Liver (tissue), 10 donors: ENCODE measurements at places on chromosomes 12 and 14. TPM values are rescaled to one million over a fixed set of nuclear protein-coding genes. Genes with fewer than 3 reads are reported as not detected.

- no peak overlapping the region for H3K4me3 ChIP-seq
- no peak overlapping the region for H3K27ac ChIP-seq
- H3K36me3 ChIP-seq = no peaks in the 10 kb centered on the region
- no peaks in the 10 kb centered on the region for H3K4me1 ChIP-seq
- H3K27me3 ChIP-seq = no peaks in the 10 kb centered on the region
Observed at GRCh38 chr12:81949841-81950308, 190.7 kb upstream of the PPFIA2 start.

GRCh38 chr12:82964446-82964845 is 277.7 kb downstream of the TMTC2 start:
- H3K27ac ChIP-seq = no peak overlapping the region
- H3K27me3 ChIP-seq = no peaks in the 10 kb centered on the region
- no peak overlapping the region for H3K4me3 ChIP-seq

GRCh38 chr12:120659151-120659525 is 18.7 kb downstream of the CABP1 start:
- H3K4me3 ChIP-seq = no peak overlapping the region
- no peaks in the 10 kb centered on the region for H3K36me3 ChIP-seq
- DNase-seq = no peak
- H3K27me3 ChIP-seq = no peaks in the 10 kb centered on the region
- no peak overlapping the region for H3K27ac ChIP-seq

DNA sequence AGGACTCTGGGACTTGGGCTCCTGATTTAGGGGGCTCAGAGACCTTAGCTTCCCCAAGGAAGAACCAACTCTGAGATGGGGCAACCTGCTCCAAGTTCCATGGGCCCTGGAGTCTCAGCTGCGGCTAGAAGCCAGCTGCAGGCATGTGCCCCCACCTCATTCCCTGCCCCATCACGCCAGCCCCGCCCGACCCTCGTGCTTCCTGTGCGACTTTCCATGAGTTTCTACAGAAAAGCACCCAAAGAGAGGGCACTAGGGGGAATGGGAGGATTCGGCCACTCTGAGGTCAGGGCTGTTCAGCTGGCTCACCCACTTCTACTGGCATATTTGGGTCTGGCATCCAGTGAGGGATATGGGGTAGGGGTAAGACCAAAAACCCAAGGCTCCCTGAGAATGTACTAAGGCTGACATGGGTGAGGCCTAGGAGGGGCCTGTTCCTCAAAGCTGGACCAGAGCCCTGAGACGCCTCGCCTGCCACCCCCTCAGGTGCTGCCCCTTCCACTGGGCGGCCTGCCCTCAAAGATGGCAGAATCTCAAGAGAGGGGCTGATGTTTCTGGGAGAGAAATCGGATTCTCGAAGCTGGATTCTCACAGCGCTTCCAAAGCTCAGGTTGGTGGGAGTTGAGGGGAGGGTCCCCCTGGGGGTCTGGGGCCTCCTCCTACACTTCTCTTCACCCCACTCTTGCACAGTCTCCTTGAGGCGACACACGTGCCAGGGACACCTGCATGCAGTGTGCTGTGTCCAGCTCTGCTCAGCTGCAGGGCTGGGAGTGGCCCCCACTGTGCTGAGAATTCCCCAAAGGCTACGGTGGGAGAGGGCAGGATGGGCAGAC is 22.1 kb downstream of the FAIM2 start:
- DNase-seq = no peak
- H3K4me3 ChIP-seq = no peak overlapping the region

- H3K4me3 ChIP-seq = no peak overlapping the region
- no peak overlapping the region for H3K27ac ChIP-seq
- H3K27me3 ChIP-seq = no peaks in the 10 kb centered on the region
- H3K36me3 ChIP-seq = no peaks in the 10 kb centered on the region
- no peak for DNase-seq
- H3K4me1 ChIP-seq = no peaks in the 10 kb centered on the region
Observed at GRCh38 chr12:47277972-47278448, 198.3 kb upstream of the AMIGO2 start.

GRCh38 chr14:90091393-90091792 is 29.6 kb downstream of the KCNK13 start:
- no peak overlapping the region for H3K4me3 ChIP-seq
- no peak for DNase-seq
- no peaks in the 10 kb centered on the region for H3K36me3 ChIP-seq
- no peaks in the 10 kb centered on the region for H3K27me3 ChIP-seq

- no peak overlapping the region for H3K27ac ChIP-seq
- no peak for DNase-seq
- H3K4me1 ChIP-seq = no peaks in the 10 kb centered on the region
- H3K27me3 ChIP-seq = no peaks in the 10 kb centered on the region
- H3K4me3 ChIP-seq = no peak overlapping the region
Observed at GRCh38 chr12:128444598-128444997, 177.6 kb downstream of the TMEM132C start.

- H3K4me3 ChIP-seq = no peak overlapping the region
- no peak overlapping the region for H3K27ac ChIP-seq
- no peaks in the 10 kb centered on the region for H3K36me3 ChIP-seq
- H3K27me3 ChIP-seq = no peaks in the 10 kb centered on the region
- DNase-seq = no peak
- H3K4me1 ChIP-seq = no peaks in the 10 kb centered on the region
Observed at GRCh38 chr14:29518335-29518734, 409.3 kb downstream of the PRKD1 start.

GRCh38 chr12:30837595-30837994 is 82.8 kb upstream of the CAPRIN2 start:
- no peaks in the 10 kb centered on the region for H3K4me1 ChIP-seq
- peaks cover 3% of the 10 kb centered on the region for H3K27me3 ChIP-seq
- no peak for DNase-seq
- H3K27ac ChIP-seq = no peak overlapping the region
- no peak overlapping the region for H3K4me3 ChIP-seq

DNA sequence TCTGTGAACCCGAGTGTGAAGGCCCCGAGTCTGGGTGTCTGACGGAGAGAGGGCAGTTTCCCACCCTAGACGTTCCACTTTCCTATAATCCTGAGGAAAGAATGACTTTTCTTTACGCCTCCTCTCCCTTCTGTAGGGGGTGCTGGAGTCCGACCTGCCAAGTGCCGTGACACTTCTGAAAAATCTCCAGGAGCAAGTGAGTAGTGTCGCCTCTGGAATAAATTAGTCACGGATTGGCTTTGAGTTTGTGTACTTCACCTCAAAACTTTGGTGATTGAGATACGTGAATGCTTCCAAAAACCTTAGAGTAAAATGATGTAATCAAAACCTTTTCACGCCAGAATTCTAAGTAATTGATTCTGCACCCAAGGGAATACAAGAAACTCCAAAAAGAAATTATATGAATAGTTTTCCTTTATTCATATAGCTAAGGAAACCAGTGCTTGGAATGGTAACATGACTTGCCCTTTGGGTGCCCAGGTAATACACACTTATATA is 452 bp downstream of the NGDN start:
- H3K4me3 ChIP-seq = peak overlapping the region; percentile 78
- DNase-seq = no peak
- H3K4me1 ChIP-seq = peaks cover 9% of the 10 kb centered on the region
- H3K36me3 ChIP-seq = peaks cover 8% of the 10 kb centered on the region

DNA sequence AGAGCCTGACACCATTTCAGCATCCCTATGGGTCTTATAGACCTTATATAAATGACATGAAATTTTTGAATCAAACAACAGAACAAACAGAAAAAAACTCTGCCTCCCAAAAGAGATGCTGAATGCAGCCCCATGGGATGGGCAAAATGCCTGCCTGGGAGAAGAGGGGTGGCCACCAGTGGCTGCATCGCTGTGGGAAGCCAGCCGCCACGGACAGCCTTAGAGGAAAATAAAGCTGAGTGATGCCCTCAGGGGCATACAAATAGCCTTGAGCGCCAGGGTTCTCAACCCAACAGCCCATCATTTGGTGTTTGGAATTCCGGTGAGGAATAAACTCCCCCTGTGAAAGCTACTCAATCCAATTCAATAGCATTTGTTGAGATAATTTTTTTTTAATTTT is 22.9 kb downstream of the SYNE3 start:
- no peaks in the 10 kb centered on the region for H3K36me3 ChIP-seq
- no peak for DNase-seq
- H3K4me3 ChIP-seq = no peak overlapping the region
- peaks cover 5% of the 10 kb centered on the region for H3K4me1 ChIP-seq
- no peaks in the 10 kb centered on the region for H3K27me3 ChIP-seq

GRCh38 chr14:97874394-97874793 is 1077.2 kb downstream of the VRK1 start:
- no peaks in the 10 kb centered on the region for H3K4me1 ChIP-seq
- H3K36me3 ChIP-seq = no peaks in the 10 kb centered on the region
- H3K27me3 ChIP-seq = peaks cover 3% of the 10 kb centered on the region
- H3K4me3 ChIP-seq = no peak overlapping the region

GLT8D2 gene
- 0.79 TPM for total RNA-seq

HCAR1 gene
- total RNA-seq = 0.19 TPM

LALBA gene
- not detected for total RNA-seq

ALDH2 gene
- 93.1 TPM for total RNA-seq

KLRD1 gene
- total RNA-seq = 1.1 TPM

MIP gene
- total RNA-seq = 0.09 TPM

CRACR2A gene
- 2.5 TPM for total RNA-seq
